RWPE1 (cell line): ENCODE measurements at places on chromosomes 4 and X.
A peak's percentile ranks its signal among the peaks of the same experiment; 100 is the strongest.

DNA sequence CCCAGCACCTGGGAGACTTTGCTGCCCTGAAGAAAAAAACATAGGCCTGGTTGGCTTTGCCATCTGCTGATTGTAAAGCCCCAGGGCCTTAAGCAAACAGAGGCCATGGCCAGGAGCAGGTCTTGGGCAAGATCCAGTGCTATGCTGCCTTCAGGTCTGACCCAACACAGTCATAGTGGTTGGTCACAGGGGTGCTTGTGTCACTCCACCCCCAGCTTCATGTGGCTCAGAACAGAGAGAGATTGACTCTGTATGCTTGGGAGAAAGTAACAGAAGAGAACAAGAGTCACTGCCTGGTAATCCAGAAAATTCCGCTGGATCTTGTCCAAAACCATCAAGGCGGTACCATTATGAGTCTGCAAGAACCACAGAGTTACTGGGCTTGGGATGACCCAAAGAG lies 24.4 kb upstream of the SMARCA5 start:
- no peak for DNase-seq

- no peak for DNase-seq
Observed at GRCh38 chr4:183766140-183766539, 107.0 kb downstream of the TRAPPC11 start.

GRCh38 chr4:78621395-78621794 lies 69.8 kb downstream of the ANXA3 start:
- no peak for DNase-seq

DNA sequence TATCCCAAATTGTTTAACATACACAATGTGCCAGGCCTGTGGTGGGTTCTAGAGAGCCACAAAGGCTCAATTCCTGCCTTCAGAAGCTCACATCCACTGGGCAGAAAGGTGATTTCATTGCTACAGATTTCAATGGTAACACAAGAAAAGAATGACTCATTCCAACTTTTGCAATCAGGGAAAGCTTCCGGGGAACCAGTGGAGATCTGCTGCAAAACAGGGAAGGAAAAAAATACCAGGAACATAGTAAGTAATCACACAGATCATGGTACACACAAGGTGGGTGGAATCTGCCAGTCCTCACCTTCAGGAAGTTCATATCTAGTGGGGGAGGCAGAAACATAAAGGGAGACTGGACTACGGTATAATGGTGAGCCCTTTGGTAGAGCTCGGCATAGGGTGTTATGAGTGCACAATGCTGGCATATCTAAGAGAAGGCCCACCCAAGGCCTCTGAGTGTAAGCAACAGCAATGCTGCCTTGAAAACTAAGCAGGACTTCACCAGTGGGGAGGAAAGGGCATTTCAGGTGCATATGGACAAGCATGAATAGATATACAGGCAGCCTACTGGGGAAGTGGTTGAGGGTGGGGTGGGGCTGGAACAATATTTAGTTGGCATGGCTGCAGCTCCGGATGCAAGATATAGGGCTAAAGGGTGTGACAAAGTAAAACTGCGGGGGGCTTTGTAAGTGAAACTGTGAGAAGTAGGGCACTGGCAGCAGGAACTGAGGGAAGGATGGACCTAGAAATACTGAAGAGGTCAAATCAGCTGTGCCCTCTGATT lies 24.2 kb downstream of the GPRIN3 start:
- DNase-seq: peak; percentile 34

DNA sequence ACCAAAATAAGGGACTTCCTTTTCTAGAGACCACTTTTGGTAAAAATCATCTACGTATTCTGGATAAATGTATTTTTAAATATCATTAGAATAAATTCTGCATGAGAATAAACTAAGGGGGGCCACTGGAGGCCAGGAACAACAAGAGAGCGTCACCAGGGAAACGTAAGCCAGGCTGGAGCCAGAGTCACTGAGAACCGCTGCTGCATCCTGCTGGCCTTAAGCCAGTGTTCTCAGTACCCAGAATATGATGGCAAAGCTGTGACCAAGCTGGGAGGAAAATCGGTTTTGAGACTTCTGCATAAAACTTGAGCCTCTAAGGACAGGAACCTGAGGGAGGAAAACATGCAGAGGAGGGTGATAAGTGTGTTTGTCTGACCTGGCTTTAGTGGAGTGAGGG lies 63.0 kb upstream of the FAM9A start:
- DNase-seq: no peak

DNA sequence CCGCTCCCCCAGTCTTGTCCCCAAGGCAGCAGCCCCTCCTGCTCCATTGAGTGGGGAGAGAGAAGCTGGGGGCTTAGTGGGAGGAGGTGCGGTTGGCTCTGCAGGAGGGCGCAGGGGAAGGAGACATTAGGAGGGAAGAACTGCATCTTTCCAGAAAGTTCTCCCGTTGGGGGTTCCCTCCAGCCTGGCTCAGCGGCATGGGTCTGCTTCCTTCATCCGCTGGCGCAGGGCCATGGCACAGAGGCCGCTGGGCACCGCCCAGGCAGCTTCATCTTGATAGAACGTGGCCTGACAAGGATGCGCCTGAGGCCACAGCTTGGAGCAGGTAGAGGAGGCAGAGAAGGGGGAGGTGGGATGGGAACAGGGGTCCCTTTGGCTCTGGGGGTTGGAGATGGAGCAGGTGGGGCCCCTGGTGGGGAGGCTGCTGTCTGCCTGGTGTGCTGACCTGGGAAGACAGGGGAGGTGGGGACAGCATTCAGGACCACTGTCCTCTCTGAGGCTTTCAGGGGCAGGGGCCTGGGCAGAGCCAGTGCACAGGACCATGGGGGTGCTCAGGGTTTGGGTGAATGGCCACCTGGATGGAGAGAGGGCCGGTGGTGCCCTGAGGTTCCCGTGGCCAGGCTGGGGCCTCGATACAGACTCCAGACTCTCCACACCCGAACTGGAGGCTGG lies 12.1 kb downstream of the DOK7 start:
- no peak for DNase-seq

GRCh38 chr4:1538941-1539772 lies 132.9 kb upstream of the NKX1-1 start:
- no peak for DNase-seq

DNA sequence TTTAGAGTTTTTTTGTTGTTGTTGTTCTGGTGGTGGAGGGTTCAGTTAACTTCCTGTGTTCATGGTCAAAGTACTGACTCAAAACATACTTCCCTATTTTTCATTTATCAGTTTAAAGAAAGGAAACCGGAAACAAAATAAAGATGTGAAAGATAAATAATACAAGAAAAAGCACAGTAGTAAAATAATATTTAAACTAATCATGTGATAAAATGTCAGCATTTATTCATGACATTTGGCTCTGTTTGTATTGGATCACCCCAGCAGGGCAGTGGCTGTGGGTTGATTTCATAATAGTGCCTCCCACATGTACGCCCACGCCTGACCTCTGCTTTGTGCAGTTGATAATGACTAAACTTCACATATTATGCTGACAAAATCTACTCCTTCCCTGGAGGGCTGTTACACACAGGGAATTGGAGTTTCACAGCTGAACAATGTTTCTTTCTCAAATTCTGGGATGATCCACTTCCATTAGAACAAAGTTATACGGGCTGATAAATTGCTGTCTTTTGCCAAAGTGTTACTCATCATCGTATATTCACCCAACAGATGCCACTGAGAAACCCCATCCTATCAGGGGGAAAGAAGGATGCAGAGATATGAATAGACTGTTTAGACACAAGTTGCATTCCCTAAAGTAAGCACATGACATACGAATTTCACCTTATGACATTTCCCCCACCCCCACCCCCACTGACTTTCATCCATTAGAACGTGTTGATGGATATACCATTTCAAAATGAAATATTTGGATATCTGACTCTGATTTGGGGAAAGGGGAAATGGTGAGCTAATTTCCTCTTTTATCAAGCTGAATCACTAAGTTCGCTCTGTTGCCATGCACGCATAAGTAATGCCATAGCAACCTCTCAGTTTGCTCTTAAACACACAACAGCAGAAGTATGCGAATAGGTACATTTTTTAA lies 48.3 kb downstream of the AMELX start:
- DNase-seq: peak; percentile 36

- no peak for DNase-seq
Observed at GRCh38 chr4:53128706-53129357, 237.0 kb downstream of the SCFD2 start.

GRCh38 chr4:42225286-42225685 lies 72.8 kb upstream of the BEND4 start:
- no peak for DNase-seq

- no peak for DNase-seq
Observed at GRCh38 chr4:27112587-27112986, 251.9 kb downstream of the STIM2 start.

DNA sequence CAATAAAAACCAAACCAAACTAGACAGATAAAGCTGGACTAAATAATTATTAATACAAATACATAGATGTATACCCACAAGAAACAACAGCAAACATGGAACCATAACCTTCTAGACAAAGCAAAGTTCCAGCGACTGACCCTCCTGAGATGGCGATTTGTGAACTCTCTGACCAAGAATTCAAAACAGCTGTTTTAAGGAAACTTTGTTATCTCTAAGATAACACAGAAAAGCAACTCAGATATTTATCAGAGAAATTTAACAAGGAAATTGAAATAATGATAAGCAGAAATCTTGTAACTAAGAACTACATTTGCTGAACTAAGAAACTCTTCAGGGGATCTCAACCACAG lies 23.4 kb upstream of the MTHFD2L start:
- DNase-seq: no peak

DNA sequence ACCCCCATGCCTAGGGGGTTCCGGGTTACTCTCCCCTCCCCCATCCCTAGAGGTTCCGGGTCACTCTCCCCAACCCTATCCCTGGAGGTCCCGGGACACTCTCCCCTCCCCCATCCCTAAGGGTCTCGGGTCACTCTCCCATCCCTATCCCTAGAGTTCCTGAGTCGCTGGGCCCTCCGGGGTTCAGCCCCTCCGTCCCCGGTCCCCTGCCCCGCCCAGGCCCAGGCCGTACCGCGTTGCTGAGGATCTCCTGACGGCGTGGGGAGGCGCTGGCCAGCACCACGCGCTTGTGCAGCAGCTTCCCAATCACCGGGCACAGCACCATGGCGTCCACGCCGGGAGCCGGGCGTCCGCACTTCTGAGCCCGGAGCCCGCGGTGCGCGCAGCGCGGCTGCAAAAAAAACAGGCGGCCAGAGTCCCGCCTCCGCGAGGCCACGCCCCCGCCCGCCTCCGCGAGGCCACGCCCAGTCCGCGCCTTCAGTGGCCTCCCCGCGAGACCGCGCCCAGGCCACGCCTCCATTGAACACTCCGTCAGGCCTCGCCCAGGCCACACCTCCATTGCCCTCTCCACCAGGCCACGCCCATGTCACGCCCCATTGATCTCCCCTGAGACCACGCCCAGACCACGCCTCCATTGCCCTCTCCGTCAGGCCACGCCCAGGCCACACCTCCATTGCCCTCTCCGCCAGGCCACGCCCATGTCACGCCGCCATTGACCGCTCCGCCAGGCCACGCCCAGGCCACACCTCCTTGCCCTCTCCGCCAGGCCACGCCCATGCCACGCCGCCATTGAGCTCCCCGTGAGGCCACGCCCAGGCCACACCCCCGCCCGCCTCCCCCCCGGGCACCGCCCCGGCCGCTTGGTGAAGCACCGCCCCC lies at the start of gene ASMTL:
ASMTL (minus strand) TSS at position 394 of the 879 bp plus-strand sequence; CDS start at position 325, 69 bp downstream.
- DNase-seq: peak; percentile 95

DNA sequence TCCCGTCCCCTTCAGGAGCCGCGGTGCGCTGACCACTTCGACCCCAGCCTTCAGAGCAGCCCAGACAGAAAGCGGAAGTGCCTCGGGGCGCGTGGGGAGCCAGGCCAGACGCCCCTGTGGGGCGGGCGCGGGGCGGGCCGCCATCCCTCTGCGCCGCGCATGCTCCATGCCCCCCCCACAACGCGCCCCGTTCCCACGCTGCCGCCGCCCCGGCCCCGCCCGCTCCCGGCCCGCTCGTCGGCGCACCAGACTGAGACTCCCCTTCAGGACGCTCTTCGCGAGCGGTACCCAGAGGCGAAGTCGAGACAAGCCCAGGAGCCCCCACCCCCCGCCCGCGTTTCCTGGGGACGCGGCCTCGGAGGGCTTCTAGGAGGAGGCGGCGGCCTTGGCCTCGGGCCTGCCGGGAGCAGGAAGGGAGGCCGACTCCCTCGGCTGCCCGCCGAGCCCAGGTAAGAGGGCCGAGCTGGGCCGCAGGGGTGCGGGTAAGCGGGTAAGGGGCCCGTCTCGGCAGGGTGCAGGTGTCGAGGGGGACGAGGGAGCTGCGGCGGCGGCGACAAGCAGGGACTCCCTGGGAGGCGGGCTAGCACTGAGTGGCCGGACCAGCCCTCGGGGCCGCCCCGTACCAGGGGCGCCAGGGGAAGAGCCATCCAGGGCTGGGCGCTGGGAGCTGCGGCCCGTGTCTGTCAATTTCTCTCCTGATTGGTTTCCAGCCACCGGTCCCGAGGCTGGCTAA lies at the start of gene ZFP92:
ZFP92 (plus strand) TSS at position 218 of the 733 bp plus-strand sequence. CDS start 6,851 bp downstream, outside the sequence.
- no peak for DNase-seq

DNA sequence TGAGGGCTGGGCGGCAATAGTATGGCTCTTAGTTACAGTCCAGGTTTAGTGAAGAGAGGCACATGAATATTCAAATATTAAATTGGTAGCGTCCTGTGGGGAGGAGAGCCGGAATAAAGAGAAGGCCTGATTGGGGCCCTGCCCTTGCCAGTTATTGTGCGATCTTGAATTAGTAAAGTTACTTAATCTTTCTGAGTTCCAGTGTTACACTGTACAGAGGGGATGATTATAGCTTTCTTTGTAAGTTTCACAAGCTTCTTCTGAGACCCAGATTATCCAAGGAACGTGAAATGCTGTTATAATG lies 1.2 kb downstream of the METAP1 start:
- no peak for DNase-seq

DNA sequence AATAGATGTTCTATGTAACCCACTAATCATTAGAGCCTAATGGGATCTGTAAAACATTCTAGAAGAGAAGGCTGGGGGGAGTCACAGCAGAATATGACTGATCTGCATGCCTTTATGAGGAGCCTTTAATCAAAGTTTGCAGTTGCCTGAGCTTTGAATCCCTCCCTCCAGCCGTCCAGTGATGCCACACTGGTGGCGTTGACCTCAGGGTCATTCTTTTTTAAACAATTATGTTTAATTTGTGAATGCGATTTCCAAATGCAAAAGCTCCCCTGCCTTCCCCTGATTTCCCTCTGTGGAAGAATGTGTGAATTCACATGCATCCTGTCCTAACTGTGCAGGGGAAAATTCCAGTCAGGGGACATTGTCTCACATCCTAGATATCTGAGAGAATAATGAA lies 199.7 kb upstream of the GPR101 start:
- DNase-seq: no peak

DNA sequence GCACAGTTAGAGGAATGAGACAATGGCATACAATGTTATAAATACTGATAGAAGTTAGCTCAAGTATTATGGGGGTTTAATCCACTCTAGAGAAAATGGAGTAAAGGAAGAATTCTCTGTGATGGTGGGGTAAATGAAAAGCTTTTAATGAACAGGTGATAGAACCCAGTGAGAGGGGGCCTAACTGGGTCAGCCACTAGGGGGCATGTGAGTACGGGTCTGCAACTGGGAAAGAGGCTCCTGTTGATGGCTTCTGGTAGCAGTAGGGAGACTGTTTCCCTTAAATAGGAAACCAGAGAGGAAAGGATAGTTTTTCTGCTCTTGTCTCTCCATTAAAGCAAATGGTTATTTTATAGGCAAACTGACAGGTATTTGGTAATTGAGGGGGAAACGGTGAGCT lies 132.8 kb upstream of the GPR101 start:
- DNase-seq: no peak

- DNase-seq: no peak
Observed at GRCh38 chrX:38332505-38332904, 5.2 kb upstream of the RPGR start.

GRCh38 chrX:9476810-9477575 lies 12.1 kb downstream of the TBL1X start:
- DNase-seq: no peak

- DNase-seq: no peak
Observed at GRCh38 chr4:3391422-3391821, 50.3 kb upstream of the HGFAC start.
